ENCODE measurements at places on chromosomes 1 and 21.
A peak's percentile ranks its signal among the peaks of the same experiment; 100 is the strongest.

- no peak for DNase-seq
Measured at GRCh38 chr1:39061951-39062350, 35.8 kb downstream of the NDUFS5 start.

- peak; percentile 94 for DNase-seq
Measured at GRCh38 chr1:179142889-179143299, 61.0 kb downstream of the TOR3A start.

DNA sequence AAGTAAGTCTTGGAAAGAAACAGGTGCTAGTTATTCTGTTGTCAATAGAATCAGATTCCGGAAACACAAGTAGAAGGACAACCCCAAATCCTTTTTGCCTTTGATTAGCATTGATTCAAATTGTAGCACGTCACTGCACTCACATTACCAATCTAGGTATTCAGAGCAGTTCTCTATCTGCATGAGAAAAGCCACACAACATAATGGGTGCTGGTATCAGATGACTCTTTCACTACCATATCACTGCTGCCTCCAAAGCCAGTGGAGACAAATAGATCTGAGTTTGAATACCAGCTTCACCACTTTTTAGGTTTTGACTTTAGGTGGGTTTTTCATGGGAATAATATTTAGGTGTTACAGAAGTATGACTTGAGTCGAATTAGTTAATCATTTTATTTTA is 38.9 kb downstream of the RTCA start:
- DNase-seq = no peak

DNA sequence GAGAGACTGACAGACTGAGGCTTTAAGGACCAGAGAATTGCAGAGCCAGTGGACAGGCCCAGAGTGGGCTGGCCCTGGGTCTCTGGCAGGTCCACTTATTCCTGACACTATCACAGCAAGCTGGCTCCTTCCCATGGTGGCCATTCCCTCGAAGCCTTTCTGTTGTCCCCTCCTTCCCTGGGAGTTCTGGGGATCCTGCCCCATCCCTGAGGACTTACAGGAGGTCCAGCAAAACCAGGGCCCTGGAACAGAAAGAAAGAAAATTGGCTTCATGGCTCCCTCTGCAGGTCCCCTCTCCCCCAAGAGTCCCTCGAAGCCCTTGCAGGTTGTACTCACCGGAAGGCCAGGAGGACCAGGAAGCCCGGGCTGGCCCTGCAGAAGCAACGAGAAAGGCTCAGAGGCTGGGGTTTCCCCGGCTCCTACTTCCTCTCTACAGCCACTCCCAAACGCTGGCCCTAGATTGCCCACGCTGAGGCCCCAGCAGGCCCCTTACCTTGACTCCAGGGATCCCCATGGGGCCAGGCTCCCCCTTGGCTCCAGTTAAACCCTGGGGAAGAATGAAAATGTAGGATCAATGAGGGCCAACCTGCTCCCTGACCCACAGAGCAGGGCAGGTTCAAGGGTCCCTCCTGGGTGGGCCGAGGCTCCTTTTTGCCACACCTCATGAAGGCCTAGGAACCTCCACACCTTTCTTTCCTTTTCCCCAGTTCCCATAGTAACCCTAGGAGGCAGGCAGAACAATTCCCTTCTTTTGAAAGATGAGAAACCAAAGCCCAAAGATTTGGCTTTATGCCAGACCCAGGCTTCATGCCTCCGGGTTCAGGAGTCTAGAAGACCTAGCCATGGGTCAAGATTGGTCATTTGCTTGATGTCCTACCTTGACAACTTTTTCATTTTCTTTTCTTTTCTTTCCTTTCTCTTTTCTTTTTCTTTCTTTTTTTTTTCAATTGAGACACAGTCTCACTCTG is 4.6 kb downstream of the COL9A2 start:
- DNase-seq = no peak

- no peak for DNase-seq
Measured at GRCh38 chr1:84781946-84782771, 91.9 kb upstream of the SSX2IP start.

DNA sequence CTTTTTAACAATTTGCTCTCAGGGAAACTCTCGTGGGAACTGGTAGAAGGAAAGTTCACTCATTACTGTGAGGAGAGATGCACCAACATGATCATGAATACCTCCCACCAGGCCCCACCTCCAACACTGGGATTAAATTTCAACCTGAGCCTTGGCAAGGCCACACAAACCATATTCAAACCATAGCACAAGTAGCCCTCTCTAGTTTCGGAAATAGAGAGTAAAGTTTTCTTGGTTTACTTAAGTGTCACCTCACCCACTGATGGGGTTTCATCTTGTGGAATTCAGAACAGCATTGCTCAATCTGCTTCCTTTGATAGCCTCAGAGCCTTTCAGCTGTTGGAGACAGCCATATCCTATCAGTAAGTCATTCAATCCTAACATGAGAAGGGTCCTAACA is 25.5 kb upstream of the CCSAP start:
- no peak for DNase-seq

DNA sequence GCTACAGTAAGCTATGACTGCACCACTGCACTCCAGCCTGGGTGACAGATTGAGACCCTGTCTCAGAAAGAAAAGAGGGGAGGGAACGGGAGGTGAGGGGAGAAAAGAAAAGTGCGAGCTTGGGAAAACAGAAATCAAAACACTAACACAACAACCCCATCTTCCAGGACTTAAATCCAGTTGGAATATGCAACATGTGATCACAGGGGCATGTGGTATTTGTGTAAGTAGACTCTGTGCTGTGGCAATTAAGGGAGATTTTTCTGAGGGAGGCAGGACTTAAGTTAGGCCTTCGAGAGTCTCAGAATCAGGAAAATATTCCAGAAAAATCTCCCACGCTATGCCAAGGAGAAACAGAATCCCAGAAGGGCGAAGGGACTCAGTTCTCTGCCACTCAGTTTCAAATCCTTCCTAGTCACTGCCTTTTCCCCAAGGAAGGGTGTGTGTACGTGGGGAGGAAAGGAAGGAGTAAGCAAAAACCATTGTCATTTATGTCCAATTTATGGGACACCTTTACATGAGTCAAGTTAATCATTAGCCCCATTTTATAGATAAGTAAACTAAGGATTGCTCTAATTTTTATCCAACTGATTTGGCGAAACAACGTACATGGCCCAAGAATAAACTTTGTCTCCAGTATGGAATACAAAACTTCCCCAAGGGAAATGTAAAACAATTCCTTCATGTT is 12.3 kb downstream of the ID3 start:
- DNase-seq = no peak

- DNase-seq = no peak
Measured at GRCh38 chr1:236692742-236693141, 6.4 kb downstream of the ACTN2 start.

- DNase-seq = no peak
Measured at GRCh38 chr1:8745749-8746390, 71.6 kb downstream of the RERE start.

GRCh38 chr1:91513160-91513559 is 12.5 kb downstream of the CDC7 start:
- no peak for DNase-seq

DNA sequence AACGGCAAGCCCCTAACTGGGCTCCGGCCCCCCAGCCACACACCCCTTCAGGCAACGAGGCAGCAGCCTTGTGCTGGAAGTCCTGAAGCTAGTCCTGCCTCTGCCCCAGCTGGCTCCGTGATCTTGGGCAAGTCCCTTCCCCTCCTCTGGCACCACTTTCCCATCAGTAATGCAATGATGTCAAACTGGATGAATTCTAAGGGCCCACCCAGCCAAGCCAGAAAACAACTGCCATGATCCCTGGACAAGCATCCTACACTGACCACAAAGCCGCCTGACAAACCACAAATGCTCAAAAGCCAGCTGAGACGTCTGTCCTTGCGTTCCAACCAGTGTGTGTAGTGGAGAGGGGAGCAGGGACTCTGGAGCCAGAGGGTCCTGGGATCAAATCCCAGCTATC is 26.8 kb downstream of the IFFO2 start:
- no peak for DNase-seq

- no peak for DNase-seq
Measured at GRCh38 chr1:200733907-200734306, 4.8 kb upstream of the CAMSAP2 start.

DNA sequence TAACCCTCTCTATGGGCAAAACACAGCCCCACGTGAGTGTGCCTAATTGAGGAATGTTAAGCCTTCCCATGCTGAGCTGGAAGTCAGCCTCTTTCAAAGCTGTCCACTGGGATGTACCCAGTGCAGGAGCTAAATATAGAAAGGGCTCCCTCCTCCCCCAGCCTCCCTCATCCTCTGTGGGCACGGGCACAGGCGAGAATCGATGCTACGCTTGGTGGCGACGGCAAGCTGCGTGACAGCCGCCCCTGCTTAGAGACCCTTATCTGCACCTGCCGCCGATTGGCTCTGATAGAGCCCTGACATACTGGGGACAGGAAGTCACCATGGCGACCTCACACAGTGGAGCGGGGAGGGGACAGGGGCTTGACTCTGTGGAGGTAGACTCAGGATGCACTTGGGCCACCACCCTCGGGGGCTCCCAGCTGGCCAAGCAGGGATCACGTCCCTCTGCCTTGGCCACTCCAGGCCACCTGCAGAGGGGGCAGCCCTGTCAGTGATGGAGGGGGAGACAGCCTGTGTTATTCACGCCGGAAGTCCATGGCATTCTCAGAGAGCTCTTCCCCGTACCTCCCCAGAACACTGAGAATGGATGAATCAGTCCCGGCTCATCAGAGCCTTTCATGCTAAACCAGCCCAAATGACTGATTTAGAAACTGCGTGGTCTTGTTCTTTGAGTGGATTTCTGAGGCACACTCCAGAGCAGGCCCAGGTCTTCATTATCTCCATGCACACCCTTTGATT is 84.8 kb downstream of the KCND3 start:
- DNase-seq = no peak

GRCh38 chr1:198838022-198838342 is 199.1 kb downstream of the PTPRC start:
- no peak for DNase-seq

- no peak for DNase-seq
Measured at GRCh38 chr21:36744190-36744559, 45.3 kb downstream of the SIM2 start.

DNA sequence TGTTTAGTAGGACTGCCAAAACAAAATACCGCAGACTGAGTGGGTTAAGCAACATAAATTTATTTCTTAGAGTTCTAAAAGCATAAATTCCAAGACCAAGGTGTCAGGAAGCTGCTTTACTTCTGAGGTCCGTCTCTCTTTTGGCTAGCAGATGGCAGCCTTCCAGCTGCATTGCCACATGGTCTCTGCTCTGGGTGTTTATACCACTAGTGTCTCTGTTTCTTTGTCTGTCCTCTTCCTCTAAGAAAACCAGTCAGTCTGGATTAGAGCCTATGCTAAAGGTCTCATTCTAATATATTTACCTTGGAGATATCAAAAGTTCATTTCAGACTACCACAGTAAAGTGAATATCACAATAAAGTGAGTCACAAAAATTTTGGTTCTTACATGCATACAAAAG is 519.8 kb downstream of the COL11A1 start:
- DNase-seq = no peak

DNA sequence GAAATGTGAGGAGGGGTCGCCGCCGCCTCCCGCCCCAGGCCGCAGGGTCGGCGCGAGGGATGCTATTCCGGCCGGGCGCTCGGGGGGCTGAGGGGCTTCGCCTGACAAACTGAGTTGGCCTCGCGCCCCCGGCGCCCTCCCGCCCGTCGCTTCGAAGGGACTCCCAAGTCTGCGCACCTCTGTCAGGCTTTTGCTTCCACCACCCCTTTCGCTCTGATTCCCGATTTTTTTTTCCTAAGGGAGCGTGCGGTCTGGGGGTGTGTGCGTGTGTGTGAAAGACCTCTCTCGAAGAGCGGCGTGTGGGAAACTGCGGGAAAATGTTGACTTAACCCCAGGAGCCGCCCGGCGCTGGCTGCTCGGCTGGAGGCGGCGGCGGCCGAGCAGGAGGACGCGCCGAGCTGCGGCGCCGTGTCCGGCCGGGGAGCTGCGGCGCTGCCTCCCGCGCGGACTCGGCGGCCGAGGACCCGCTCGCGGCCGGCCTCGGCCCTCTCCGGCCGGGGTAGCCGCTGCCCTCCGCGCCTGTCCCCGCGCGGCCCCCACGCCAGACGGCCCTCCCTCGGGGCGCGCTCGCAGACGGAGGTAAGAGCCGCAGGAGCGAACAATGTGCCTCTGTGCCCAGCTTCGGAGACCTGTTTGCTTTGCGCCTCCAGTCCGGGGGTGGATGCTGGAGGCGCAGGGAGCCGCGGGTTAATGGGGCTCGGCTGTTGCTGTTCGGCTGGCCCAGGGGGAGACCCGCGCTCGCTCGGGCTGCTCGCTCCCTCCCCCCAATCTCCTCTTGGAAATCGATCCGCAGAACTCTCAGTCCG is 1.1 kb downstream of the ADGRL2 start:
- DNase-seq = no peak

GRCh38 chr1:5010236-5010635 is 355.8 kb downstream of the AJAP1 start:
- no peak for DNase-seq

DNA sequence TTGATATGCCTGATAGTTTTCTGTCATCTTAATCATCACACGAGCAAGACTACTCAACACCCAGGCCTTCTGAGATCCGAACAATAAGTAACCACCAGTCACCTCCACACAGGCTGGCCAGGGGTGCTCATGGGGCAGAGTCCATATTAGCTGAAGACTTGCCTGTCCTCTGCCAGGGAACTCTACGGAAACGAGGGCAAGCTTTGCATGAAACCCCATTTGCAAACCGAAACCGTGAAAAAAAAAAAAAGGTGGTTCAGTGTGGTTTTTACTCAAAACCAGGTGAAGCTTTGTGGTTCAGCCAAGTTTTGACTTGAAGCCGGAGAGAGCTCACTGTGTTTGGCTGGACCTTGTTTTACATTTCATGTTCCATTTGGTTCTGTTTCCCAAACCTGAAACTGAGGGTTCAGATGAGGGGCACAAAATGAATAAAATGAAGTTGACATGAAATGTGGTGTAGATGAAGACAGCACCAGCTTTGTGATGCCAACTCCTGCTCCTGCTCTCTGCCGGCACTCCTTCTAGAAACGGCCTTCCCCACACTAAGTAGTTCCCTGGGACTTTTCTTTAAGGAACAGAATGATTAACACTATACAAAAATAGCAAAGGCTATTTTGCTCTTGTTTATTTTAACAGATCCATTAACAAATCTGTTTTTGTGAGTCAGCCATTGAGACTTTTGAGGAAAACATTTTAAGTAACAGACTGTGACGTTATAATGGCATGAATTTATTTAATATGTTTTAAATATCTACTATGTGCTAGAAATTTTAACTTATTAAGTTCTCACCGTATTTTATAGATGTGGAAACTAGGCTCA is 74.7 kb downstream of the RUNX1 start:
- no peak for DNase-seq

- DNase-seq = no peak
Measured at GRCh38 chr21:46648539-46648938, 13.1 kb downstream of the PRMT2 start.

- no peak for DNase-seq
Measured at GRCh38 chr1:194081444-194081843, 895.0 kb upstream of the B3GALT2 start.

- DNase-seq = no peak
Measured at GRCh38 chr1:33986390-33987095, 122.7 kb downstream of the HMGB4 start.

DNA sequence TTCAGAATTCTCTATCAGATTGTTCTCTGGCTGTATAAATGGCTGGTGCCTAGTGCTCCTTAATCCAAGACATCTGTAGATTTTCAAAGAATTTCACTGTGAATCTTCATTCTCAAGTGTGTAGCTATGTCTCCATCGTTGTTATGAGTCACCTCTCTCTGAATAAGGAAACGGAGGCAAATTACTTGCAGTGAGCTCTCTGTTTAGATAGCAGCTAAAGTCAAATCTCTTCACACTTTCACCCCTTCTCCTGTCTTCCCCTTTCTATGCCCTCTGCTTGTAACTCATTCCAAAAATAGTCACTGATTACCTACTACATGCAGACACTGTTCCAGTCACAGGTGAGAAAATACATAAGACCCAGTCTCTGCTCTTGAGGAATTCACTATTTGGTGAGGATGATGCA is 39.7 kb downstream of the CHML start:
- no peak for DNase-seq
